EL (cell line): ENCODE measurements at places on chromosomes 2 and 18.

- no peak for DNase-seq
Measured at GRCh38 chr2:212328136-212328535, 210.5 kb downstream of the ERBB4 start.

DNA sequence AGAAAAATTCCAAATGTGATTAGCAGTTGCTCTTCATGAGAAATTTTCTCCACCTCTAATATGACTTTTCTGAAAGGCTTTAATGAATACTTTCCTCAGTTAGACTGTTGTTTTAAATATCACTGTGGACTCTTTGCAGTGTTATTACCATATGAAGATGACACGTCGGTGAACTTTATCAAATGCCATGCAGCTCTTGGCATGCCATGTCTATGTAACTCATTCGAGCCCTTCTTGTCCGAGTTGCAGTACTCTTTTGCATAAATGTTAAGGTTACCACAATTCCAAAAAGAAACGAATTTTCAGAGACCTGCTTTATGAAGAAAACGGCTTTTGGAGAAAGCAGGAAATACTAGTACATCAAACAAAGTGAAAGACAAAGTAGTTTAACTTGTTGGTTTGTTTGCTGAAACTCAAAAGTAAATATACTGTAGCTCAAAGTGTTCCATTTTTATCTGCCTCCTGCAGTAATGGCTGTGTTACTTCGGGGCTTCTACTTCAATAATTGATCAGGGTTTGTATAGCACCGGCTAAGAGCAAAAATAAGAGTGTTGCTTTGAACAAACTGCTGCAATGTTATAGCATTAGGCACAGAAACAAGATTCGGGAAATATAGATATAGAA, 204.1 kb downstream of the ARHGAP15 start:
- no peak for DNase-seq

DNA sequence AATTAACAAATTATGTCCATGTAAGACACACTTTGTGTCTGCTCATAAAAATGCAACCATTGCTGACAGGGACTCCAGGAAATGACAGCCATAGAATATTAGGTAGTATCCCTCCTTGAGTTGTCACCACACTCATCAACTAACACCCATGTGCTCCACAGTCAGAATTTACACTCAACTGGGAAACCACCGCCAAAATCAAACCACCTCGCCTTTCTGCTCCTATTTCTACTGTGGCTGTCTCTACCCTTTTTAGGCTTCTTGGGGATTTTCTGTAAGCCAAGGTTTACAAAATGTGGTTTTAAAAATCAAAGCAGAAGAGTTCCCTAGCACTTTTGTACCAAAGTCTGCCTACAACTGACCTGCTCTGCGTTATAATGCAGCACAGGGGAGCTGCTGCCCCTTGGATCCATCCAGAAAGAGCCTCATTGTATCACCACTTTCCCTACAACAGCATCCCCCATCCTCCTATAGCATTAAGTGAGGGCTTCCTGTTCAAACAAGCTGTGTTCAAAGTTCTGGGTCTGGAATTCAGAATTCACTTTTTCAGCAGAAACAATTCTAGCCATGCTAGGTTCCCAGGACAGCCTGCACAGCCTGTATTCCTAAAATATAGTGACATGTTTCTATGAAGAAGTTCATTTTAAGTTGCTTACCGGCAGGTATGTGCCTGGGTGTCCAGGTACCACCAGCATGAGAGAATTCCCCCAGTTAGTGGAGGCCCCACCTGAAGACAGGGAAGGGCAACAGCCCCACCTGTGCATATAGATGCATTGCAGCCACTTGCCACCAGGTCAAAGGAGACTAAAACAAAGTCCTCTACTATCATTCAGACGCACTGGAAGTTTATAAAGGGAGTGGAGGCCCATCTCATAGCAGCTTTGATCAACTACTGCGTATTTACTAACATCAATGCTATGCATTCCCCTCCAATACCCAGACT, 104.3 kb downstream of the MYO5B start:
- DNase-seq, result no peak

GRCh38 chr2:11379558-11379957, 35.1 kb upstream of the ROCK2 start:
- no peak for DNase-seq

DNA sequence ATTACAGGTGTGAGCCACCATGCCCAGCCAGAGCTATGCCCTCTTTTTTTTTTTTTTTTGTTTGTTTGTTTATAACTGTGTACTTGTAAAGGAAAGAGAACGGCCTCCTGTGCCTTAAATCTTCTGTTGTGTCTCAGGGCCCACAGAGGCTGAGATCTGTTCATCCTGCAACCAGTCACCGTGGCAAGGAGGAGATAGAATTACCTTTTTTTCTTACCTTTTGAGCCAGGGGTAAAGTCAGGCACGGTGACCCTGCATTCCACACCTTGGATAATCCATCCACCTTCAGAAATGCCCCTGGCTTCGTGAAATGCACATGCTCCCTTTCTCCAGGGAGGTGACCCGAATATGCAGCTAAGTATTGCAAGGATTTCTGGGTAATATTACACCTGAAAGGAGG, 12.8 kb downstream of the NEDD4L start:
- no peak for DNase-seq

- DNase-seq, result peak; percentile 28
Measured at GRCh38 chr18:49183921-49184320, 233.2 kb upstream of the SMAD7 start.

DNA sequence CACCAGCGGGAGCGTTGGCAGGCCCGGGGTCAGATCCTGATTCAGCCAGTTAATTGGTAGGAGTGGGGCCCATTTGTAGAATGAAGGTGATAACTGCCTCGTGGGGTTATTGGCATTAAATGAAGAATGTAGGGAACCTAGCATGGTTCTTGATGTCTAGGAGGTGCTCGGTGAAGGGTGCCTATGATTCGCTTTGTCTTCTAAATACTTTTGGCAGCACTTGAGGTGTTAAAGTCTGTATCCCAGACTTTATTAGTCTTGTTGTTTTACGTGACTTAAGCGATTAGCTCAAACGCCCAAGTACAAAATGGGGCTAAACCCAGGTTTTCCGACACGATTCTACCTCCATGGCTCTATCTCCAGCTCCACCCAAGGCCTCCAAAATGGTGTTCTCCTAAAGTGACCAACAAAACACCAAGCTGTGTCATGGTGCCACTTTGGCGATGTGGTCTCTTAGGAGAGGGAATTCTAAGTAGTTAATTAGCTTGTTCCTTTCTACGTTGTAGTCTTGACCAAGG, 980 bp upstream of the PPP4R1 start:
- DNase-seq, result no peak

DNA sequence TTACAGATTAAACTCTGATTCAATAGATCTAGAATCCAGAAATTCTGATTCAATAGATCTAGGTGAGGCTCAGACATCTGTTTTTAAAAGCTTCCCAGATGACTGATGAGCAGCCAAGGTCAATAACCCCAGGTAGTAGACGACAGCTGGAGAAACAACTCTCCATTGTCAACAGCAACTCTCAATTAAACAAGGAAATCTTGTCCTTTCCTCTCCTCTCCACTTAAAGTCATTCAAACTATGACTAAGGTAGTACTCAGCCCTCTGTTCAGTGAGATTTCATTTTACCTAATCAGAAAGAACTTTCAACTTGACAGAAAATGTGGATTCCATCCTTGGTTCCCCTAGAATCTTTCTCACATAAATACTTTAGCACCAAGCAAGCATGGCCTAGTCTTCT, 94.6 kb upstream of the SCG2 start:
- peak; percentile 18 for DNase-seq

GRCh38 chr2:187329586-187329985, 118.5 kb downstream of the CALCRL start:
- no peak for DNase-seq

- no peak for DNase-seq
Measured at GRCh38 chr18:38709122-38709521, 1143.5 kb upstream of the CELF4 start.

DNA sequence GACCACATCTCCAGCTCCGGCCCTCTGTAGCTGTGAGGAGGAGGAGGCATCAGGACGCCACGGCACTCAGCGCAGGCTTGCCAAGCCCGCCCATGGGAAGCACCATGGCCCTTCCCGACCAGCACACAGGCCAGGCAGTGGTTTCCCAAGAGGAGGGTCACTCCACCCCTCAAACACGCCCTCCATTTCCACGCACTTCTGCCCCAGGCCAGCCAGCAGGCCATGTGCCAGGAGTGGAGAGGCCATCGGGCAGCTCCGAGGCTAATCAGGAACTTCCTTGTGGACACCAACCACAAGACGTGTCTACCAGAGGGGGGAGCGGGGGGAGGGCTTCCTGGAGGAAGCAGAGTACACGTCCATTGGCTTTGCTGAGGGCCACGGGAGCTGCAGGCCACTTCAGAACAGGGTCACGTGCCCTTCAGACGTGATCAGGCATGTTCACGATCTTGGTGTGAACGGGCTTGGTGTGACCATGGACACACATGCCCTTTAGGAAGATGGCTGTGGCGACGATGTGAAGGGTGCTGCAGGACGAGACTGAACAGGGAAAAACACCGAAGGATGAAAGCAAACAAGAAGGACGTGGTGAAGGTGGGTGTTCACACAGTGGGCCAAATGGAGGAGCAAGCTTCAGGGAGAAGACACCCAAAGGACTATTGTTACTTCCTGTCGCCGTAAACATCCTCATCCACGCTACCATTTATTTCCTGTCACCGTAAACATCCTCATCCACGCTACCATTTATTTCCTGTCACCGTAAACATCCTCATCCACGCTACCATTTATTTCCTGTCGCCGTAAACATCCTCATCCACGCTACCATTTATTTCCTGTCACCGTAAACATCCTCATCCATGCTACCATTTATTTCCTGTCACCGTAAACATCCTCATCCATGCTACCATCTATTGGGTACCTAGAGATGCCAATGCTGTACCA, 6.5 kb upstream of the MTERF4 start:
- DNase-seq, result no peak

- peak; percentile 76 for DNase-seq
Measured at GRCh38 chr2:216350214-216350791, 22.0 kb downstream of the MARCHF4 start.

DNA sequence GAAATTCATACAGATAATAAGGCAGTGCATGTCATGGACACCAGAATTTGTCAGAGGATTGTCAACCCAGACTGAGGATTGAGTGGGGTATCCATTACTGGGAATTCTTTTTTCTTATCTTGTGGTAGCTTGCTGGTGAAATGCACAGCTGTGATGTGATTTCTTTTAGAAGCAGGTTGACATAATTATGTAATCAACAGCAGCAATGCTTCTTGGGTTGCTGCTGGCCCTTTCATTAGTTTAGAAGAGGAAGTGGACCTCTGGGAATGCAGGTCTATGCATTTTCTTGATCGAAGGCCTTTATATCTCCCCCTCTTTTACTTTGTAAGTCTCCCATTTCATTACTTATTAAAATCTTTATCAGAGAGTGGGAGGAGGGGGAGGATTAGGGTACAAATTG, 319.9 kb downstream of the AGPS start:
- no peak for DNase-seq

- no peak for DNase-seq
Measured at GRCh38 chr2:159150280-159150746, 136.2 kb downstream of the WDSUB1 start.

GRCh38 chr2:109350526-109350925, 221.5 kb downstream of the SH3RF3 start:
- no peak for DNase-seq

GRCh38 chr2:236785611-236786057, 216.0 kb downstream of the ACKR3 start:
- no peak for DNase-seq

DNA sequence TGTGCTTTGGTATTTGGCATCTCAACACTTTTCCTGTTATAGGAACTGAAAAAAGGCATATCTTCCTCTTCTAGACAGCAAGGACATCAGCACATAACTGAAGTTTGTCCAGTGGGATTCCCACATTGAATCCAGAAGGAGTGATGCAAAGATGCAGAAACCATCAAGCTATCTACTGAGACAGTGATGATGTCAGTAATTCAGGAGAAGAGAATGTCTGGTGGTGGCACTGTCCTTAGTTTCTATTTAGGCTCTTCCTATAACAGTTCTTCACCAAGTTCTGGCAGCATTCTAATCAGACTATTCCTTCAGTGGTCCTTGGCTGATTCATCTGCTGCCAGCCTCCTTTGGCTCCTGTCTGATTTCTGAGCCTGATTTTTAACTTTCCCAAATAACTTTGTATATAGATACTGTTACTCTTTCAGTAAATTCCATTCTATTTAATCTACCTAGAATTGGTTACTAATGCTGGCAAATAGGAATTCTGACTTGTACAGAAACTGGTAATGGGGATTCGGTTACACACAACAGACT, 56.6 kb upstream of the AGPS start:
- no peak for DNase-seq

DNA sequence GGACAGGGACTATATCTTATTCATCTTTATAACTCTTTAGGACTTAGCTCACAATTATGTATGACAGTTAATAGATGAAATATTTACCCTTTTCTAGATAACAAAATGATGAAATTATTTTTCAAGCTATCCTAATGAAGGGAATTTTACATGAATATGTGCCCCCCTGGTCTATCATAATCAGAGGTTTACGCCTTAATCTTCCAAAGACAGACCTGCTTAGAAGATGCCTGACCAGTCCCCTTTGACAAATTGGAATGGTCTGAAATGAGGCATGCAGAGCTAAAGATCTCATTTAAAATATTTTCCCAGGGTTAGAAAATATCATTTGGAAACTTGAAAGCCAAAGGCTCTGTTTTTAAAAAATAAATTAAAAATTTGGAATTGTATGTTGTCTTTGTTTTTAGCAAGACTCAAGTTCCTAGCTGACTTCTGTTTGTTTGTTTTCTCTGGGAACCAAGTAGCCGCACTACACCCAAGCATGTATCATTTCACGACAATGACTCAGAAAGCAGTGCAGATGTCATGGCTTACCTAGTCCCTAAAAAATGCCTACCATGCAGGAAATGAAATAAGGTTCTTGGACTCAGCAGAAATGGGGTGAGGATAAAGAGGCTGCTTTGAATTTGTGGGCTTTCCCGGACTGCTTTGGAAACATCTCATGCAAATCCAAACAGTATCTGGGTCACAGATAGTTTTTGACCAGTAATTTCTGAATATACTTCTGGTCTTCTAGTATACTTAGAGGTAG, 162.1 kb downstream of the ZEB2 start:
- DNase-seq, result peak; percentile 97

GRCh38 chr2:173644146-173644545, 289.5 kb downstream of the CDCA7 start:
- DNase-seq, result peak; percentile 58

DNA sequence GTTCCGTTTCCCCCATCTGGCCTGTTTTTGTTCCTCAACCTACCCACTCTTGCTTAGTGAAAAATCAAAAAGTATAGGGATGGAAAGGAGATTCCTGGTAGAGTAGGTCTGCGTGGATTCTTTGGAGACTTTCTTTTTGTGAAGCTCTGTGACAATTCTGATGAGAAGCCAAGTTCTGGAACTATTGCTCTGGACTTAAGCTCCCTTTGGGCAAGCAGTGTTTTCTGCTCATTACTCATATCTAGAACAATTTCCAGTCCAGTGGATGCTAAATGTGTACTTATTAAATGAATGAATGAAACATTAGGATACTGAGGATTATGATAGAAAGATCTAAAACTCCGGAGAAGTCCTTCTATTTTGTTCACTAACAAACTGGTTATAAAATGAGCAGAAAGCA, 76.5 kb downstream of the SOCS6 start:
- DNase-seq, result no peak

- no peak for DNase-seq
Measured at GRCh38 chr2:37425408-37425807, 81.0 kb downstream of the QPCT start.
